ENCODE measurements at places on chromosomes 5 and 9.

- no peak for ATAC-seq
These were observed 35.6 kb upstream of the NREP start for GRCh38 chr5:111792471-111793058.

DNA sequence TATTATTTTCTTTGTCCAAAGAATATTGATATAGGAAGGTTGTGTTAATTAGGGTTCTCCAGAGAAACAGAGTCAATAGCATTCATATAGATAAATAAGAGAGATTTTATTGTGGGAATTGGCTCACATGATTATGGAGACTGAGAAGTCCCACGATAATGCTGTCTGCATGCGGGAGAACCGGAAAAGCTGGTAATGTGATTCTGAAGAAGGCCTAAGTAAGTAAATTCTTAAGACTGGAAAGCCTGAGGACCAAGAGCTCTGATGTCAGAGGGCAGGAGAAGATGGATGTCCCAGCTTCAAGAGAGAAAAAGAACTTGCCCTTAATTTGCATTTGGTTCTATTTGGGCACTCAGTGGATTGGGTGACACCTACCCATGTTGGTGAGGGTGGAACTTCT, 307.4 kb upstream of the C9orf72 start:
- ATAC-seq, result no peak

DNA sequence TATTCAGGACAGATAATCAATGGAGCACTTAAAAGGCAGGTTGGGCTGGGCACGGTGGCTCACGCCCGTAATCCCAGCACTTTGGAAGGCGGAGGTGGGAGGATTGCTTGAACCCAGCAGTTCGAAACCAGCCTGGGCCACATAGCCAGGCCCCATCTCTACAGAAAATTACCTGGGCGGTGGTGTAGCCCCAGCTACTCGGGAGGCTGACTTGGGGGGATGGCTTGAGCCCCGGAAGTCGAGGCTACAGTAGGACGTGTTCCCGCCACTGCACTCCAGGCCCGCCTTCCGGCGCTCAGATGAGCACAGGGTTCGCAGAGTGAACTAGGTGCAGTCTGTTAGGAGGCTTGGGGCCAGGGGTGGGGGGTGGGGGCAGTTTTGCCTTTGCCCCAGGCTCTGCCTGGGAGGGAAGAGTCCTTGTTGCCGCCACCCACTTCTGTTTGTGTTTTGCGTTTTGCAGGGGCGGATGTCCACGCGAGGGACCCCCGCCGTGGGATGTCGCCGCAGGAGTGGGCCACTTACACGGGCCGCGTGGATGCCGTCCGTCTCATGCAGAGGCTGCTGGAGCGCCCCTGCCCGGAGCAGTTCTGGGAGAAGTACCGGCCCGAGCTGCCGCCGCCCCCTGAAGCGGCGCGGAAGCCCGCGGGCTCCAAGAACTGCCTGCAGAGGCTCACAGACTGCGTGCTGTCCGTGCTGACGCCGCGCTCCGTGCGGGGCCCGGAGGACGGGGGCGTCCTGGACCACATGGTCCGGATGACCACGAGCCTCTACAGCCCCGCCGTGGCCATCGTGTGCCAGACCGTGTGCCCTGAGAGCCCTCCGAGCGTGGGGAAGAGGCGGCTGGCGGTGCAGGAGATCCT, 85.2 kb downstream of the ANKRD33B start:
- no peak for ATAC-seq

DNA sequence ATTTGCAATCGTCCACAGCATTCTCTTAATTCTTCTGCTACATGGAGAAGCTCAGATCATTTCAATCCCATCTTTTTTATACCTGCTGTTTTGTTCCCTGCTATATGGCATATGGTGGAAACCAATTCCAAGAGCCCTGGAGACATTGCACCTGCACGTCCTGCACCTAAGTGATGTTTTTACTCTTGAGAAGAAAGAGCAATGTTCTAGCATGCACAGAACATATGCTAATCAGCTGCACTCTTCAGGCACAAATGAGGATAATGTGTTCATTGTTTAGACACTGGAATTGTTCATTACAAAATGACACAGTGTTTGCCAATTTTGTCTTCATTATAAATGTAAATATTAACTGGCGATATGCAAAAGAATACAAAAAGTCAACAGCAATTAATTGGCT, 935.8 kb downstream of the TLE4 start:
- ATAC-seq, result no peak

GRCh38 chr9:122144836-122145591, 14.6 kb downstream of the NDUFA8 start:
- no peak for ATAC-seq

- no peak for ATAC-seq
These were observed 161.1 kb upstream of the EFNA5 start for GRCh38 chr5:107831612-107832395.

DNA sequence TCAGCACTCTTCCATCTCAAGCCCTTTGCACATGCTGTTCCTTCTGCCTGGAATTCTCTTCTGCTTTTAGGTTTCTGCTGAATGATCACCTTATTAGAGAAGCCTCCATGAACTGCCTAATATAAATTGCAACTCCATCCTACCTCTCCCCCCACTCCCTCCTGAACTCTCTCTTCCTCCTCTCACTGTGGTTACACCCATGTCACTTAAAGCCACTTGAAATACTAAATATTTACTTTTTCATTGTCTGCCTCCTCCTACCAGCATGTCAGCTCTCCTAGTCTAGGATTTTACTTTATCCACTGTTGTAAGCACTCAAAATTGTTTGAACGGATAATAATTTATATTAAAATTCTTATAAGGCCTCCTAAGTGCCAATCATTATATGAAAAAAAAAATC, 43.8 kb downstream of the ACTL7B start:
- ATAC-seq, result no peak

GRCh38 chr5:32326216-32326772, 13.6 kb upstream of the MTMR12 start:
- no peak for ATAC-seq

- ATAC-seq, result no peak
These were observed 68.9 kb downstream of the MACROH2A1 start for GRCh38 chr5:135329913-135330797.

- ATAC-seq, result no peak
These were observed 13.6 kb upstream of the OLFM1 start for GRCh38 chr9:135073741-135074305.

- no peak for ATAC-seq
These were observed 292.7 kb upstream of the NREP start for GRCh38 chr5:112049738-112050137.

DNA sequence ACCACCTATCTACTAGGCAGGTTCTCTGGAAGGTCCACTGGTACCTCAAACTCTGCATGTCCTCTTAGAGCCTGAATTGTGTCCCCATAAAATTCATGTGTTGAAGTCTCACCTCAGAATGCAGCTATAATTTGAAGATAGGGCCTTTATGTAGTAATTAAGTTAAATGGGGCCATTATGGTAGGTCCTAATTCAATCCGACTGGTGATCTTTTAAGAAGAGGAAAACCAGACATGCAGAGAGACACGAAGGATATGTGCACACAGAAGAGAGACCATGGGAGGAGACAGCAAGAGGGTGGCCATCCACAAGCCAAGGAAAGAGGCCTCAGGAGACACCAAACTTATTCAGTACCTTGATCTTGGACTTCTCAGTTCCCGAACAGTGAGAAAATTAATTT, 345.4 kb downstream of the ENC1 start:
- ATAC-seq, result no peak

DNA sequence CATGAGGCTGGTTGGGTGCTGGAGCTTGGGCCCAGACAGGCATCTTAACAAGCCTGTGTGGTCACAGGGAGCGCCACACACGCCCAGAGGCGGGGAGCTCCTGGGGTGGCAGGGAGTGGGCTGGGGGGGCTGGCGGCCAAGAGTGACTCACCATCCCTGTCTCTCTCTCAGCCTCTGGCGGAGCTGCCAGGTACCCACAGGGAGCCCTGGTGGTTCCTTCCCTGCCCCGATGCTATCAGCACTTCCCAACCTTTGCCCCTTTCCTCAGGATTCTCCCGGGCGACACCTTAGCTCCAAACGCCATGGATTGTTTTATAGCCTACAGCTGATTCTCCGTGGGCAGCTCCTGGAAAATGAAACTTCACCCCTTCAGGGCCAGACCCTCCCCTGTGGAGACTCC, 5.5 kb downstream of the SLC9A3 start:
- ATAC-seq, result no peak

GRCh38 chr9:81477669-81478068, 211.7 kb downstream of the TLE1 start:
- no peak for ATAC-seq

GRCh38 chr5:14890846-14891245, 19.3 kb upstream of the ANKH start:
- no peak for ATAC-seq

DNA sequence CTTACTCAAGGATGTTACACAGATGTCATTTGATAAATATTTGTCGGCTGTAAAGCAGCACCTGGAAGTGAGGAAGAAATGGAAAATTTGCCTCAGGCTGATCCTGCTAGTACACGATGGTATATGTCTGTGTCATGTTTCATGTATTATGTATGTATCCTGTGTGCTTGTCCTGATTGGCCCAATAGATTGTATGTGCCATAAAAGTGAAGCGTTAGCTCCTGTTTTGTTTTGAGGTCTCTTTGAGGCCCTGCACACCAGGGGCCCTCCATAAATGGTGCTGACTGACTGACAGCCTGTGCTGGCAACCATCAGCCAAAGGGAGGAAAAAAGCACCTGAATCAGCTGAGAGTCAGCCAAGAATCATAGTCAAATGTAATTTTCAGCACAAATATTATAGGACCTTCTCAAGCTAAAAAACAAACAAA, 11.8 kb upstream of the LNPEP start:
- no peak for ATAC-seq

- peak; percentile 47 for ATAC-seq
These were observed 47.8 kb downstream of the ARHGAP26 start for GRCh38 chr5:142817949-142818431.

DNA sequence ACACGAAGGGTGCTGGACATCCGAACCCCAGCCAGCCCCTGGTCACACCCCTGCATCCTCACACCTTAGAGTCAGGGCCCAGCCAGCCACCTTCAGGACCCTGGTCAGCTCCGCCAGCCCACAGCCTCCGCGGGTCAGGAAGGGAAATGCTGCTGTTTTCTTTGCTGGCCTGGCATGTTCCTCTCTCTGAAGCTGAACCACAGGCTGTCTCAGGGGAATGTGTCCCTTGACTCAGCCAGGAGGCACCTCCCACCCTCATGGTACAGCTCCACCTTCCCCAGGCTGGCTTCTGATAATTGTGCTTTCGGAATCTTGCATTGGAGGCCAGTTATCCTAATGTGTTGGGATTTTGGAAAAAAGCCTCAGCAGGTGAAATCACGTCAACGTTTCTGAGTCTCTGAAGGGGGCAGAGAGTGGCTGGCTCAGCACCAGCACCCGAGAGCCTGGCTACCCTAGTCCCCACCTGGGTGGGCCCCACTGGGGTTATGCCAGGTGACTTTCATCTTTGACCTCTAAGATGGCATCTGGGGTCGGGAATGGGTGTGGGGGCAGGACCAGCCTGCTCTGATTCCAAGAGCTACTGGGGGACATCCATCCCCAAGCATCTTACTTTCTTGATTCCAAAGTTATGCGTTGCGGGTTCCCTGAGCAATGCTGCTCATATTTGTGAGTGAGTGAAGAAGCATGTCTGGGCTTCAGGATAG, 9.8 kb upstream of the OLFM1 start:
- ATAC-seq, result no peak

GRCh38 chr9:569296-569695, 272.2 kb upstream of the DMRT1 start:
- no peak for ATAC-seq

Data from gastroesophageal sphincter (tissue), 4 donors.